ENCODE measurements at places on chromosomes 7 and 10.
A peak's percentile ranks its signal among the peaks of the same experiment; 100 is the strongest.

- H3K4me3 ChIP-seq = peak overlapping the region; percentile 91
- peak overlapping the region; percentile 94 for H3K27ac ChIP-seq
- H3K36me3 ChIP-seq = peaks cover 5% of the 10 kb centered on the region
- DNase-seq = no peak
These were observed 15.3 kb upstream of the SUN1 start for GRCh38 chr7:816751-817671.

DNA sequence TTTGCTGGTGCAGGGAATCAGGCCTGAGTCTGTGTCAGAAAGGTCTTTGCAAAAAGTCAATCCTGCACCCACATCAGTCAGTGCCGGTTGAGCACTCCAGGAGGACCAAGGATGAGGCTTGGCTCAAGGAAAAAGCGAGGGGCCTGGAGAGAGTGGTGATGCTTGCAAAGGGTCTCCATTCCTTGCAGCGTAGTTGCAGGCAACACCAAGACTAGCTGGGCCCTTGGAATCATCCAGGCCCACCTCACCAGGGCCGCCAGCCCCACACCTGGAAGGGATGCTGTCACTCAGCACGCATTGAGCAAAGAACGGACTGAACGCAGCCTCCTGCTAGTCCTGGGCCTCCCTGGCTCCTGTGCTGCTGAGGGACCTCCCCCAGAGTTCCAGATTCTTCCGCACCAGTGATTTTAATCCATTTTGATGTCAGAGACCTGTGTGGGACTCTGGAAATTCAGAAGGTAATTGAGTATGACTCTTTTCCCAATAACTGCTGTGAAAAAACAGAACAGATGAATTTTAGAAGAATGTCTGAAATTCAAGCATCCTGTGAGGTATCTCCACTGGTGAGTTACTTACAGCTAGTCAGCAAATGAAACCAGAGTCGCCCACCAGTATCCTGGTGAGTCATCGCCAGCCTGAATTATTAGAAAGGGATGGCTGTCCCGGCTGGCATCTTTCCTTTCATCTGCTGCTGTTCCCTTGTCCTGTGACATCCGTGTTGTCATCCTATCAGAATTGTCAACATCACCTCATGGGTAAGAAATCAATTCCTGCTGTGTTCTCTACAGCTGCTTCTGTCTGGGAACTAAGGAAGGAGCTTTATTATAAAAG lies 150.8 kb upstream of the NPS start:
- no peak overlapping the region for H3K4me3 ChIP-seq
- peaks cover 11% of the 10 kb centered on the region for H3K36me3 ChIP-seq
- H3K4me1 ChIP-seq = peaks cover 26% of the 10 kb centered on the region
- H3K27me3 ChIP-seq = no peaks in the 10 kb centered on the region

DNA sequence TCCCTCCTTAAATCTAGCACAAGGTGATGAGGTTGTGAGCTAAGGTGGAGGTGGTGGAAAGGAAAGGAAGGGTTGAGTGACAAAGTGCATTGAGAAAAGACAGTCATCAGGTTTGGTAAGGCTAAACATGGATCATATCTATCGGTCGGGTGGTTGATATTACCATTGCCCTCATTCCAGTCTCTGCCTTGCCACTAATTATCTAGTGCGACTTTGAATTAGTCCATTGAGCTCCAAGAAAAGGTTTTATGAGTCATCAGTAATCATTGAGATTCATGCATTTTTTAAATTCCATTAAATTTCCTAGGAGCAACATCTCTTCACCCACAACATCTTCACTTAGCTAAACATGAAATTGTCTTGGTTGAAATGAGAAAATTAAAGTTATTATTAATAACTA lies 68.9 kb upstream of the FRMD4A start:
- no peak for DNase-seq
- H3K4me3 ChIP-seq = no peak overlapping the region
- peaks cover 16% of the 10 kb centered on the region for H3K4me1 ChIP-seq
- no peak overlapping the region for H3K27ac ChIP-seq
- no peaks in the 10 kb centered on the region for H3K27me3 ChIP-seq
- no peaks in the 10 kb centered on the region for H3K36me3 ChIP-seq

DNA sequence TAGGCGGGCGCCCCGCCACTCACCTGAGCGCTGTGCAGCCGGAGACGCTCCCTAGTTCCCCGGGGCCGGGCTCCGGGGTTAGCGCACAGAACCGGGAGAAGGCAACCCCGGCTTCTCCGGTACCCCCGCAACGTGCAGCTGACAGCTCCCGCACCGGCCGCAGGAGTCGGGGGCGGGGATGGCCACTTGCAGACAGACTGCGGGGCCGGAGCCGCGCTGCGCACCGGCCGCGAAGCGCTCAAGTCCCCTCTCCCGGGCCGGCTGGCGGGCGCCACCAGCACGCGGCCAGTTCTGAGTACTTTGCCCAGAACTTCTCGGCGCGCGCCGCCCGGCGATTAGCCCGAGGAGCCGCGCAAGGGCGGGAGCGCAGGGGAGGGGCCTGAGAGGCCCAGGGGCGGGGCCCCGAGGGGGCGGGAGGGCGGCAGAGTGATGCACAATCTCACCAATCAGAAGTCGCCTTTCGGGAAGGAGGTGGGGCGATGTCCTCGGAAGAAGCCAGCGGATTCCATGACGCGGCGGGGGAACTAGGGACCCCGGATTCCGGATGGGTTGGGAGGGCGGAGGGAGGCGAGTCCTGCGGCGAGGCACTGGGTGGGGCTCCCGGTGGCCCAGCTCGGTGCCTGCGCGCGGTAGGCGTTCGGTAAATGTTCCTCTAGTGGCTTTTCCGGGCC lies at the start of gene OSBPL3:
Gene OSBPL3, minus strand, starts transcription at position 316 of the 671 bp plus-strand sequence. CDS start 87,706 bp downstream, outside the sequence.
- no peaks in the 10 kb centered on the region for H3K36me3 ChIP-seq
- peak within 1 kb of the TSS; percentile 95 for H3K27ac ChIP-seq
- H3K4me1 ChIP-seq = peaks cover 39% of the 10 kb centered on the region
- peak; percentile 98 for DNase-seq
- peak within 1 kb of the TSS; percentile 94 for H3K4me3 ChIP-seq

GRCh38 chr10:122504610-122504950 lies 43.2 kb downstream of the HTRA1 start:
- H3K36me3 ChIP-seq = no peaks in the 10 kb centered on the region
- H3K27me3 ChIP-seq = no peaks in the 10 kb centered on the region
- peak; percentile 55 for DNase-seq
- peak overlapping the region; percentile 75 for H3K27ac ChIP-seq
- no peak overlapping the region for H3K4me3 ChIP-seq

DNA sequence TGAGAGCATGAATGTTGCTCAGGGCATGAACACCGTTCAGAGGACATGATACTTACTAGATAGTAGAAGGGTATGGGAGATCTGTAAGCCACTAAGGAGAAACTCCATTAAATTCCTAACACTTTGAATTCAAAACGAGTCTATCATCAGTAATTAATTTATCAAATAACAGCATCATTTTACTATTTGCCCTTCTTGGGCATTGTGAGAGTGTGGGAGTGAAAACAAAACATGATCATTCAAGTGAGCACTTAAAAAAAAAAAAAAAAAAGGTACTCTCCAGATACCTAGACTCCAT lies 20.5 kb upstream of the ASB15 start:
- no peak for DNase-seq
- peaks cover 2% of the 10 kb centered on the region for H3K27me3 ChIP-seq
- H3K27ac ChIP-seq = peak overlapping the region; percentile 67
- peak overlapping the region; percentile 44 for H3K4me3 ChIP-seq

DNA sequence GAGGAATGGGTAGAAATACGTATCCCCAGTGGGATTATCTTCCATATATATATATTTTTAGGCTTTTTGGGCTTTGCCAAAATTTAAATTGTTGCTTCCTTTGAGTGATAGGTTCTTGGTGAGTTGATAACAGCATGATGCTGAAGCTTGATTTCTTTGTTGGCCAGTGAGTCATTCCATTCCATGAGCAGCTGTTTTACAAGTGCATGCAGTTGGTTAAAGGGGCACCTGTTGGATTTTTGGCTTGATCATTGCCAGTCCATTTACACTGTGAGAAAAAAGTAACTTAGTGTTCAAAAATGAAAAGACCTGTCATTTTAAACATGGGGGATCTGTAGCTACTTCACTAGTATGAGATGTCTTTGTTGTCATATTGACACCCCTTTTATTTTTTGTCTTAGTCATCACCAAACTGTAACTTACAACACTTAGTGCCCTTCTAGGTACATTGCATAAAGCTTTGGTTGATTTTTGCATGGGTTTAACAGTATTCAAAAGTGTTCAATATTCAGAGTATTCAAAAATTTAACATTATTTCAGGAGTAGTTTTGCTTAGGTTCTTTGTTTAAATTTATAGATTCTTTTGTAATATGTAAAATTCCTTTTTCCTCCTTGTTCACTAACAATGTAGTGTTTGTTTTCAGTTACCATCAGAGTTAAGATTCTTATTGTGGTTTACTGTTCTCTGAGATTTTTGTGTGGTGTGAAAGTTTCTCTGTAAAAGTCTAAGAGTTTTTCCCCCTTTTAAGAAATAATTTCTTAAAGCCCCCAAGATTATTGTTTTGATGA lies 8.8 kb downstream of the AKAP9 start:
- DNase-seq = no peak
- H3K27ac ChIP-seq = no peak overlapping the region
- peaks cover 11% of the 10 kb centered on the region for H3K36me3 ChIP-seq
- H3K4me1 ChIP-seq = peaks cover 3% of the 10 kb centered on the region
- no peak overlapping the region for H3K4me3 ChIP-seq
- no peaks in the 10 kb centered on the region for H3K27me3 ChIP-seq

DNA sequence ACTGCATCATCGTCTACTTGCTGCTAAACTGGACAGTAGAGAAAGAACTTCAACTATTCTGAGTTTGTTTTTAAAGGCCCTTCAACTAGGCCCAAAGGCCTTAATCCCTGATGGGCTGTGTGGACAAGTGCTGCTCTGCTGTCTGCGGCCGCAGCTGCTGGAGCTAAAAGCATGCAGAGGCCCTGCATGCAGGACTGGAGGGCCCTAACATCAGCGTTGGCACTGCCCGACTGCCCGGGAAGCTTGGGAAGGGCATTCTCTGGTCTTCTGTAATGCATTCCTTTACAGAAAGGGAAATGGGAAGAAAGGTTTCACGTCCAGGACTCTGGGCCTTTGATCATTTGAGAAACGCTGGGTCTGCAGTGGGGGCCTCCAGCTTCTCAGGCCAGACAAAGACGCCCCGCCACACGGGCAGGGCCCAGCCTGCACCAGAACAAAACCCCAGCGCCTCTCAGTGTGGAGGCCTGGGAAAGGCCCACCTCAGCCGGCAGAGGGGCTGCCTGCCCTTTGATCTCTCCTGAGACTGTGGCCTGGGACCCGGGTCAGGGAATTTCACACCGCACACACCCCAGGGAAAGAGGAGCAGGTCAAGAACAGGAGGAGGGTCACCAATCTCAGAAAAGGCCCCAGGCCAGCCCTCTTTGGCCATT lies 229.3 kb downstream of the DNAJB6 start:
- H3K27me3 ChIP-seq = peaks cover 26% of the 10 kb centered on the region
- no peak overlapping the region for H3K27ac ChIP-seq
- no peaks in the 10 kb centered on the region for H3K36me3 ChIP-seq
- H3K4me3 ChIP-seq = no peak overlapping the region

GRCh38 chr7:128093614-128094570 lies 62.7 kb upstream of the LRRC4 start:
- no peak overlapping the region for H3K4me3 ChIP-seq
- peaks cover 20% of the 10 kb centered on the region for H3K36me3 ChIP-seq
- H3K27ac ChIP-seq = no peak overlapping the region
- no peak for DNase-seq
- H3K27me3 ChIP-seq = no peaks in the 10 kb centered on the region
- H3K4me1 ChIP-seq = no peaks in the 10 kb centered on the region

GRCh38 chr7:74032191-74032490 lies 4.2 kb downstream of the ELN start:
- H3K27ac ChIP-seq = peak overlapping the region; percentile 26
- no peaks in the 10 kb centered on the region for H3K36me3 ChIP-seq
- H3K4me1 ChIP-seq = peaks cover 33% of the 10 kb centered on the region
- H3K27me3 ChIP-seq = no peaks in the 10 kb centered on the region
- no peak overlapping the region for H3K4me3 ChIP-seq

- peaks cover 21% of the 10 kb centered on the region for H3K4me1 ChIP-seq
- no peak overlapping the region for H3K4me3 ChIP-seq
- DNase-seq = no peak
- H3K36me3 ChIP-seq = no peaks in the 10 kb centered on the region
- no peaks in the 10 kb centered on the region for H3K27me3 ChIP-seq
- no peak overlapping the region for H3K27ac ChIP-seq
These were observed 52.5 kb upstream of the GLI3 start for GRCh38 chr7:42289473-42289872.

DNA sequence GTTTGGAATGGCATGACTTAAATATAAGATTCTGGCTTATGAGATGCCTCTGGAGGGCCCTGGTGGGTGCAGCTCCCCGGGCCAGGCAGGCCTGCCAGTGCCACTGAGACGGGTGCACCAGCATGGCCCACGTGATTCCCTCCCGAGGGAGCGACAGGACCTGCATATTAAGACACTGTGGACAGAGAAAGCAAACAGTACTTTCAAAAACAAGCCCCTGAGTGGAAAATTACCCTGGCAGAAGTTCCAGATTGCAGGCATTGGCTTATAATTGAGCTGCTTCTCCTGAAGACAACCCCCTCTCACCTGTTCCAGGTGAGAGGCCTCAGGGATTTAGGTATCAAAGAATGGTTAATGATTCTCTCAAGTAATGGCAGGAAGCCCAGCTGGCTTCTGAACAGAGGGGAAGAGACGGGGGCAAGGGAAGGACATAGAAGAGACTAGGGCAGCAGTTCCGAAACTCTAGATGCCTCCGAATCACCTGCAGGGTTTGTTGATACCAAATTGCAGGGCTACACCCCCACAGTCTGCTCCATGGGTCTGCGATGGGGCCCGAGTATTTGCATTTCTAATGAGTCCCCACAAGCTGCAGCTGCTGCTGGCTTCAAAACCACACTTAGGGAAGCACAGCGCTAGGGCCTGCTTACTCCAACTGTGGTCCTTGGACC lies 66.0 kb upstream of the DOCK1 start:
- H3K4me3 ChIP-seq = no peak overlapping the region
- H3K27ac ChIP-seq = no peak overlapping the region
- no peaks in the 10 kb centered on the region for H3K4me1 ChIP-seq
- no peaks in the 10 kb centered on the region for H3K36me3 ChIP-seq

DNA sequence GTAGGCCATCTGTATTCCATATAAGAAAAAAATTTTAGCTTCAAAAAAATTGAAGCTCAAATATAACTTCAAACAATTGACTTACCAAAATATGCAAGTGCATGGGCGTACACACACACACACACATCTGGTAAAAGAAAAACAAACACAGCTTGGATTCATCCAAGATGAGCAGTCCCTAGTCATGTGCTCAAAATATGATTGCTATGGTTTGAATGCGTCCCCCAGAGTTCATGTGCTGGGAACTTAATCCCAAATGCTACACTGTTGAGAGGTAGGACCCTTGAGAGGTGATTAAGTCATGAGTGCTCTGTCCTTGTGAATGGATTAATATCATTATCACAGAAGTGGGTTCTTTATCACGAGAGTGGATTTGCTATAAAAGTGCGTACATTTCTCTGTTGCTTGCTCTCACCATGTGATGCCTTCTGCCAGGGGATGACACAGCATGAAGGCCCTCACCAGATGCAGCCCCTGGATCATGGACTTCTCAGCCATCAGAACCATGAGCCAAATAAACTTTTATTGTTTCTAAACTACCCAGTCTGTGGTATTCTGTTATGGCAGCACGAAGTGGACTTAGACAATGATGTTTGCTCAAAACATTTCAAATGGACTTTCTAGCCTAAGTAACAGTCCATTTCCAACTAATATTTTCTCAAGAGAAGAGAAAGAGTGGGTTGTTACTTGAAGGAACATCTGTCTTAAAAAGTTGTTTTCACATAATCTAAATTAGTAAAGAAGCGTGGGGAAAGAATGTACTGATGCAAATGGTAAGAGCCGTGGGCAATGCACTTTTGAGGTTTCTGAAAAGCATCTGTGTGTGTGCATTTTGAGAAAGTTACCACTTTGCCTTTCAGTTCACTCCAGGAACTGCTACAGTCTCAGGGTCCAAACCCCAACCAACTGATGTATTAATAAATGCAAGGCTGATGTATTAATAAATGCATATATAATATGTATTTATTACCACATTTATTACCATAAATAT lies 15.1 kb upstream of the SVIL start:
- H3K4me3 ChIP-seq = no peak overlapping the region
- H3K4me1 ChIP-seq = peaks cover 37% of the 10 kb centered on the region
- no peaks in the 10 kb centered on the region for H3K27me3 ChIP-seq
- no peak for DNase-seq
- H3K27ac ChIP-seq = no peak overlapping the region
- H3K36me3 ChIP-seq = peaks cover 46% of the 10 kb centered on the region
